ENCODE measurements at places on chromosomes 7 and 10. TPM values are rescaled to one million over a fixed set of nuclear protein-coding genes. Genes with fewer than 3 reads are reported as not detected.

Gene RGR
- total RNA-seq = not detected

GRCh38 chr7:36003343-36003742 is 149.7 kb upstream of the EEPD1 start:
- peaks cover 28% of the 10 kb centered on the region for H3K4me1 ChIP-seq
- H3K4me3 ChIP-seq = no peak overlapping the region
- H3K36me3 ChIP-seq = no peaks in the 10 kb centered on the region
- no peak for DNase-seq
- no peaks in the 10 kb centered on the region for H3K27me3 ChIP-seq
- peak overlapping the region; percentile 88 for H3K27ac ChIP-seq

Gene CALML3
- total RNA-seq = not detected

GRCh38 chr7:97075928-97076327 is 41.6 kb upstream of the SDHAF3 start:
- H3K27me3 ChIP-seq = peaks cover under 1% of the 10 kb centered on the region
- no peaks in the 10 kb centered on the region for H3K4me1 ChIP-seq
- no peak for DNase-seq
- H3K27ac ChIP-seq = no peak overlapping the region
- no peak overlapping the region for H3K4me3 ChIP-seq

Gene SPDYE2B
- total RNA-seq = not detected

- no peak for DNase-seq
- no peak overlapping the region for H3K4me3 ChIP-seq
- H3K36me3 ChIP-seq = no peaks in the 10 kb centered on the region
- H3K27me3 ChIP-seq = peaks cover 4% of the 10 kb centered on the region
- peaks cover 33% of the 10 kb centered on the region for H3K4me1 ChIP-seq
- no peak overlapping the region for H3K27ac ChIP-seq
These were observed 9.7 kb downstream of the ABLIM1 start for GRCh38 chr10:114648368-114648767.

All from endothelial cell (in vitro differentiated cells).